ENCODE measurements at places on chromosomes 2 and 18. TPM values are rescaled to one million over a fixed set of nuclear protein-coding genes. Genes with fewer than 3 reads are reported as not detected.

MEP1B gene
- 0.05 TPM for total RNA-seq

HADHB gene
- total RNA-seq, result 100 TPM

USP37 gene
- 6.1 TPM for total RNA-seq

TMEFF2 gene
- 0.20 TPM for total RNA-seq

MC2R gene
- not detected for total RNA-seq

ATP6V1C2 gene
- 0.14 TPM for total RNA-seq

SEPTIN10 gene
- 46.0 TPM for total RNA-seq

CRYGD gene
- total RNA-seq, result not detected

TUBB6 gene
- 201 TPM for total RNA-seq

SLC9A2 gene
- 3.3 TPM for total RNA-seq

TNFAIP6 gene
- 0.60 TPM for total RNA-seq

MAB21L4 gene
- total RNA-seq, result 0.29 TPM

PAPOLG gene
- total RNA-seq, result 10.0 TPM

BCL11A gene
- total RNA-seq, result 0.01 TPM

MOGAT1 gene
- not detected for total RNA-seq

SPR gene
- total RNA-seq, result 120 TPM

ANTXR1 gene
- 164 TPM for total RNA-seq

C2orf42 gene
- total RNA-seq, result 8.2 TPM

RBM44 gene
- total RNA-seq, result 0.09 TPM

STARD6 gene
- not detected for total RNA-seq

Measured in A549 treated with dexamethasone at 1 μM for 4 hours (cell line).